ENCODE measurements at places on chromosomes 12 and 14.

- no peak for DNase-seq
Observed at GRCh38 chr14:83714151-83714550, 1815.8 kb upstream of the FLRT2 start.

DNA sequence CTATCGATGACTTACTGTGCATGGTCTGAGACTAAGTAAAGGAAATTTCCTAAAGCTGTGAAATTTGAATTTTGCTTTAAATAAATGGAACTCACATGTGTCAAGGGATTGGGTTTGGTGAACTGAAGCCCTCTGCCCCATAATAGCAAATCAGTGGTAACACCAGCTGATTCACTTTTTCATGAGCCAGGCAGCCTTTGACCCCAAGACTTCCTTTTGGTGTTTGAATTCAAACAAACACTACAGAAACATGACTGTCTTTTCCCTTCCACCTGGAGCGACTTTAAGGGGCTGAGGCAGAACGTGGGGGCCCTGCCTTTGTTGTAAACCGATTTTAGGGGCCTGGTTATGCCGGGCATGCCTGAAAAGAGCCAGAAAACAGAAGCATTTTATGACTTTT, 28.8 kb downstream of the KCTD10 start:
- DNase-seq = no peak

- no peak for DNase-seq
Observed at GRCh38 chr12:20367583-20368113, 689 bp upstream of the PDE3A start.

DNA sequence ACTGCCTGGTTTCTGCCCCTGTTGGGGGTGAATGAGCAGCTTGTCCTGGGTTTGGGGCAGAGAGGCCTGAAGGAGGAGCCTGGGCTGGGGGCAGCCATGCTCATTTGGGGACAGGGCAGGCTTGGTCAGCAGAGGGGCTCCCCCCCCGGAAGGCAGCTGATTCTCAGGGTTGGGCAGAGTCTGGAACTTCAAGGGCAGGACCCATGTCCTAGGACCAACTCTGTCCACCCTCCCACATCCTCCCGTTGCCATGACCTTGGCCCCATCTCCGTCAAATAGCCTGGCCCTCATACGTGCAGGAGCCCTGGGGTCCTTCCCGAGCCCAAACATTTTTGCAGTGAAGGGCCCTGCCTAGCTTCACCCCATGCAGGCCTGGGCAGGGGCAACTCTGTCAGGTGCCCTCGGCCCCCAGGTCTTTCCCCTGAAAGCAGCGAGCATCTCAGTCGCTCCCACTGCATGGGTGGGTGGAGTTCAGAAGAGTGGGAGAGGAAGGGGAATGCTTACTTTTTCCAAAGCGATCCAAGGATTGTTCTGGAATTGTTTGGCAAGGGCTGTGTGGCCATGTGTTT, 32.6 kb downstream of the TNFAIP2 start:
- no peak for DNase-seq

DNA sequence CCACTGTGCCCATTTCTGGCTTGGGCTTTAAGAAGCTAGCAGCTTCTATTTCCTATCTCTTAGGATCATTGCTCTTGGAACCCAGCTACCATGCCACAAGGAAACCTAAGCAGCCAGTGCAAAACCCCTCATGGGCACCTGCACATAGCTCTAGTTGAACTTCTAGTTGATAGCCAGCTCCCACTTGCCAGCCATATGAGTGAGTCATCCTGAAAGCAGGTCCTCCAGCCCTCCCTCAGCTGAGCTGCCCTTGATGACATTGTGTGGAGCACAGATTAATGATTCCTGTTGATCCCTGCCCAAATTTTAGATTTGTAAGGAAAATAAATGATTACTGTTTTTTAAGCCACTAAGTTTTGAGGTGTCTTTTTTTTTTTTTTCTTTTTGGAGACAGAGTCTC, 234.2 kb upstream of the FBXO33 start:
- no peak for DNase-seq

GRCh38 chr12:117342682-117343081, 18.7 kb downstream of the NOS1 start:
- DNase-seq = no peak

- no peak for DNase-seq
Observed at GRCh38 chr12:6452245-6452943, 552 bp downstream of the TAPBPL start.

- no peak for DNase-seq
Observed at GRCh38 chr14:50759800-50760543, 71.0 kb downstream of the NIN start.

DNA sequence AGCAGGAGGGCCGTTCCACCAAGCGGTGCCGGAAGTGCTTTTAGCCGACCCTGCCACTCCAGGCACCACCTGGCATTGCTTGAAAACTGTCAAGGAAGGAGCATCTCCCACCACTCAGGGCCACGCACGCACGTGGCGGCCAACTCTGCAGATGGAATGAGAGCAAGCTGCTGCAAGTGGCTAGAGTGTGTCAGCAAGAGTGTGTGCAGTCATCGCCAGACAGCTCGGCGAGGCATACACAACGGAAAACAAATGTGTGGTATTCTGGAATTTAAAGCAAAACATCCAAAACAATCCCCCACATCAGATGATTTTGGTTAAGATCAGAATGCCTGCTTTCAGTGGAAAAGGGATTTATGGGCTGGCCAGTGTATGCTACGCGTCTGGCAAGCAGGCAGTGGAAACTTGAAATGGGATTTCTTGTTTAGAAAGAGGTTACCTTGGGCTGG, 11.2 kb downstream of the CD9 start:
- no peak for DNase-seq

All from CD4-positive, alpha-beta T cell treated with Interleukin-2 at 100 ng/mL for 4 hours (primary cell).